Activated T-cell treated with anti-CD3 and anti-CD28 coated beads, Interleukin-2, amount 50 U/mL, for 48 hours (primary cell): ENCODE measurements at places on chromosomes 11 and 22.

DNA sequence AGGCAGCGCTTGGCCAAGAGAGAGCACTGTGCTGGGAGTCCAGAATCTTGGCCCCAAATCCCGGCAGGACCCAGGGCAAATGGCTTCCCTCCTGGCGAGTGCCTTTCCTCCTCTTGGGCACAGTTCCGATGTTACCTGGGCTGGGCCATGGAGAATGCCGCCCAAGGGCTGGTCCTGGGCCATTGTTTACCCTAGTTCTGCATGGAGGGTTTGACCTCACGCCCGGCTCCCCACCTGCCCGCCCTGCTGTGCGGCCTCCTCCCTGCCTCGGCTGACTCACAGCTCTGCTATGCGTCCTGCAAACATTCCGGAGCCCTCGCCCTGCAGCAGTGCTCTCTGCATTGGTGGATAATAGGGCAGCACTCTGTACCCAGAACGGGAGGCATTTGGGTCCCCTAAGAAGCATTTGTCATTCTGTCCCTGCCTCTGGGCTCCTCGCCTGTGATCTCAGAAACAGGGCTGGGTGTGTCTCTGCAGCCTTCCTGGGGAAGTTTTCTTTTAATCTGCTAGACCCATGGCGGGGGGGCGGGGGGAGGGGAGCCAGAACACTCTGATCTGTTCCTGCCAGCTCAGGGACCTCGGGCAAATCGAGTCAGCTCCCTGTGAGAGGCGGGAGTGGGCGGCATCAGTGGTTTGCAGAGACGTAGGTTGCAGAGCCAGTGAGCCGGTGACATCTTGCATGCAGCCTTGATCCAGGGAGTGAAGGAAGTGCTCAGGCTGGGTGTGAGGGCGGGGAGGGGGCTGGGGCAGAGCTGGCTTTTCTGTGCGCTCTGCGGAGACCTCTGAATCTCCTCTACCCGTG lies 32.9 kb upstream of the SMIM38 start:
- peak; percentile 85 for DNase-seq

- DNase-seq, result no peak
These were observed 56.0 kb downstream of the SLC1A2 start for GRCh38 chr11:35363246-35363801.

DNA sequence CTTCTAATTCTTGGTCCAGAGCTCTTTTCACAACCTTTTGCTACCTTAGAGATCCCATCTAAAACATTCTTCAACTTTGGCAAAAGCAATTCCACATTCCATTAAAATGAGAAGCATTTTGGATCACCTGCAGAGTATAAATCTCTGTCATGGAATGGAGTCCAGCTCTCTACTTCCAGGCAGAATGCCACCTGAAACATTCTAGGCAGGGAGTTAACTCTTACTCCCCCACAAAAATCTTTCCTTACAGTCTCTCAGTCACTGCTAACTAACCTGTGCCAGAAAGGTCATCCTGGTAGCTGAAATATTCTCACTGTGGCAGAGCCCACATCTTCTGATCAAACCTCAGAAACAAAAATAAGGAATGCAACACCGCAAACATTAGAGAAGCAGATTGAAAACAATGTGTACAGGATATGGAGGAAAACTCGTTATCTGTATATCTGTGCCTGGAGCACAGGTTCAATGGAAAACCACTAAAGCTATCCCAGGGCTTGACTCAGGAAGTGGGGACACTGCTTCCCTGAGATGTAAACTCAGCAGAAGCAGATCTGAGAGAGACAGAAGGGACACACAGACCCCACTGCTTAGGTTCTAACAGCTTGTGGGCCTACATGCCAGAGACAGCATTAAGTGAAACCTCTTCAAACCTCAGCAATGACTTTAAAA lies 78.9 kb downstream of the KCNC1 start:
- DNase-seq, result no peak

DNA sequence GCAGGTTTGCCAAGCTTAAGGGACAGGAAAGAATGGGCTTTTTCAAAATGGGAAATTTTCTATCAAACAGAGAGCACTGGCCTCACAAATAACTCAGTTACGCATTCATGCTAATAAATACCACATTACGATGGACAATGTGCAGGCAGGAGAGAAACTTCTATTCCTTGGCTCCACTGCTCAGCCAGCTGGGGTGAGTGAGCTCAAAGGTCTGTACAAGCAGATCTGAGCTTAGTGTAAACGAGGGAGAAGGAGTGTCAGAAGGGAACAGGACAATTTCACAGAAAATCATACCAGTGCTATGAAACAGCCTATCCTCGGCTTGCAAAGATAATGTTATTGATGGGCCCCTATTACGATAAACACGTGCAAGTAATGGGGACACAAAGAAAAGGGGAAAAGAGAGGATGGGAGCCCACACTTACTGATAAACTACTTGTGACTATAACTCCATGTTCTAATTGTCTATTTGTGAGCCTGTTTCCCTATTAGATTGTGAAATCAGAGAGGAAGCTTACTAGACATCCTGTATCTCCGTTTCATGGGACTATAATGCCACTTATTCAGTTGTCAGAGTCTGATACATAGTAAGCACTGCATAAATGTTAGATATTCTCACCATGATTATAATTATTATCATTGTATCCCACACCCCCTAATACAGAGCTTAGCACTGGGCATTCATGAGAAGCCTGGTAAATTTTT lies 46.3 kb downstream of the AMOTL1 start:
- DNase-seq, result no peak

DNA sequence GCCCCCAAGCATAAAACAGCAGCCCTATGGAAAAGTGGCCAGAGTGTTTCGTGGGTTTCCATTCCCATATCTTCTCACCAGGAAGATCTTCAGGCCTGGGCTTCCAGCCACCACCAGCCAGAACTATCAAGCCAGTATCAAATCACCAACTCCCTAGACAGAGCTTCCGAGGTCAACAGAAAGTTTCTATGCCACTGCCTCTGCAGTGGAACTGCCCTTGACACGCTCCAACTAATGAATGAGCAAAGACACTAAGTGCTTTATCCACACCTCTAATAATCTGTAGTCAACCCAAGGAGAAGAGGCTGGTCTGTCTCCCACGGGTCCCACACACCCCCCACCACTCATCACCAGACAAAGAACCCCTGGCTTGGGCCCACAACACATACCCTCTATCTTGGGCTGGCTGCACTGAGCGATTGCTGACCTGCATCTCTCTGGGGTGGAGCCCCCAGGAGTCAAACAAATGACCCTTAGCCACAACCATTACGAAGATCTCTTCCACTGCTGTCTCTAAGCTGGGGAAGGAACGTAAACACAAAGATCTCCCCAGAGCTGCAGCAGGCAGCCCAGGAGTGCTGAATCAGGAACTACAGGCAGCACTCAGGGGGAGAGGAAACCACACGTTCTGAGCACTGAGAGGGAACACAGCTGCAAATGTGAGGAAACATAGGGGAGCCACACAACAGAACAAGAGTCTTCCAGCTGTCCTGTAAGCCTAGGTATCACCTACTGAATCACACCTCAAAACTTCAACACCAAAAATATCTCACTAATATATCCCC lies 9.7 kb downstream of the OR5AN1 start:
- DNase-seq, result no peak

- no peak for DNase-seq
These were observed 428.2 kb downstream of the BUD13 start for GRCh38 chr11:116344601-116345000.

DNA sequence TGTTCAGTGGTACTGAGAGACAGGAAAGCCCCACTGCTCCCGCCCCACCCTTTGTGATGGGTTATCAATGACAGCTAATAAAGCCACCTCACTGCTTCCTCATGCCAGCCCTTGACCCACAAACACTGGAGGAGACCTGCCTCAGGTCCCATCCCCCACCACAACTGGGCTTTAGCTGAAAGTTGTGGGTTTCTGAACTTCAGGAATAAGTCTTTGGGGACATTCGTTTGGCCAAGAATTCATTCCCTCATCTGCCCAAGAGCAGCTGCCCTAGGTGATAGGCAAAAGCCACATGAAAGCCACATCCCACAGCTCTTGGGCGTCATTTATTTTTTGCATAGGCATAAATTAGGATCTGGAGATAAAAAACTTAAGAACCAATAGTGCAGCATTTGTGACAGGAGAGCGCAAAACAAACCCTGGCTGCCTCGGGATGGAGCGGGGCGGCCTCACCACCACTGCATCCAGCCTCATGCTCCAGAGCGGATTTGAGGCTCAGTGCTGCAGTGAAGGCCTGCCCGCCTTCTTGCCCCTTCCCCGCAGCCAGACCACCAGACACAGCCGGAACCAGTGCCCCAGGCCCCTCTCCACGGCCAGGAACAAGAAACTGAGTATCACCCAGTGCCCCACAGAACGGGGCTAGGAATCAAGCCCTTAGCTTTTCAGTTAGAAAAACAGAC lies 21.2 kb downstream of the SUN2 start:
- DNase-seq, result no peak

- DNase-seq, result no peak
These were observed 9.4 kb downstream of the LRRC75B start for GRCh38 chr22:24583221-24584165.

DNA sequence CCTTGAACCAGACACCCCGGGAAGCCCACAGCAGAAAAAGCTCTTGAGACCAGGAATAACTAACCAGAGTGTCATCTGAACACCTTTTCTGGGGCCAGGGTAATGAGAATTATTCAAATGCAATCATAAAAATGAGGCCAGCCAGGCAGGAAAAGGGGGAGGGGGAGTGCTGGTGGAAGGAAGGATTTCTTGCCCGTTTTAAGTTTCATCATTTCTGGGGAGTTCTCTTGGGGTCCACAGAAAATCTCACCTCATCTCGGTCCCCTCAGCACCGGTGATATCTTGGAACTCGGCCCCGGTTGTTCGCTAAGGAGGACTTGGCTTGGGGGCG lies 495 bp upstream of the PKNOX2 start:
- no peak for DNase-seq

DNA sequence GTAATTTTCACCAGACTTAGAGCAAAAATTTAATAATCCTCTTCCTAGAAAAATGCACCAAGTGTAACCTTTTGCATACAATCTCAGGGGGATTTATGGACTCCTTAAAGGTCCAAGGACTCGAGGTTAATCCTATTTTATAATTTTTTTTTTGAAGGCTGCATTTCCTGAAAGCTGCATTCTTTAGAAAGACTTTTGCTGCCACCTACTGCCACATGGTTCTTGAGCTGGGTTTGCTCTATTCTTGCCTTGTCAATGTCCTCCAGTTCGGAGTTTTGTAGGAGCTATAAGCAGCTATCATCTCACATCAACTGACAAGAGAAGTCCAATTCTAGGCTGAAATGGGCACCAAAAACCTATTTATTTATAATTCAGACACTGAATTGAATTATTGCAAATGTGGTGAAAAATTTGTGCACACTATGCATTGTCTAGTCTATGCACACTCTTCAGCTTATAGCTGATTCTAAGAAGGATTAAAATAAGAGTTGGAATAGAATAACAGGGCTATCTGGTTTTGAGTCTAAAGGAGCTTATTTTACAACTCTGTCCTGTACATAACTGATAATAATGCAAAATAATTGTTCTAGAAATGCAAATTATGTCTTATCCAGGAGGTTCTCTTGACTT lies 31.3 kb downstream of the TRAF6 start:
- no peak for DNase-seq

DNA sequence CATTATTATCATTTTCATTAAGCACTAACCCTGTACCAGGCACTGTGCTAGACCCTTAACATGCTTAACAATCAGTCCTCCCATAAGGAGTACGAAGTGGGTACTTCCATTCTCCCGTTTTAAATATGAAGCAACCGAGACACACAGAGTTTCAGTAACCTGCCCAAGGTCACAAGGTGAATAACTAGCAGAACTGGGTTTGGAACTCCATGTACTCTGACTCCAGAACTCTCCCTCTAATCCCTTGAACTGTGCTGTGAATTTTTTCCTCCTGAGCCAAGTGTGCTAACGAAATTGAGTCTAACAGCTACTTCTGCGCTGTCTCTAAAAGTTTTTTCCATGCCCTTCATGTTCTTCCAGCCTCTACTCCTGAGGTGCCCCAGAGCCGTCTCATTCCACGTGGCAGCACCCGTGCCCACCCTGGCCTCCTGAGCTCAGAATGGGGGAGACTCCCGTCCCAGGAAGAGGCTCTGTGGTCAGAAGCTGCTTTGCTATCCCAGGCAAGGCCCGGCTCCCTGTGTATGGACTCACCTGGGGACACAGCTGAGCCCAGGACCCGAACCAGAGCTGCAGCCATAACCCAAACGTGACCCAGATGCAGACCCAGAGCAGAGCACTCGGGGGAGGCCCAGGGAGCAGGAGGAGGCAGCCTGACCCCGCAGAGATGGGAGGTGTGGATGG lies 8.6 kb upstream of the TRIM29 start:
- no peak for DNase-seq

DNA sequence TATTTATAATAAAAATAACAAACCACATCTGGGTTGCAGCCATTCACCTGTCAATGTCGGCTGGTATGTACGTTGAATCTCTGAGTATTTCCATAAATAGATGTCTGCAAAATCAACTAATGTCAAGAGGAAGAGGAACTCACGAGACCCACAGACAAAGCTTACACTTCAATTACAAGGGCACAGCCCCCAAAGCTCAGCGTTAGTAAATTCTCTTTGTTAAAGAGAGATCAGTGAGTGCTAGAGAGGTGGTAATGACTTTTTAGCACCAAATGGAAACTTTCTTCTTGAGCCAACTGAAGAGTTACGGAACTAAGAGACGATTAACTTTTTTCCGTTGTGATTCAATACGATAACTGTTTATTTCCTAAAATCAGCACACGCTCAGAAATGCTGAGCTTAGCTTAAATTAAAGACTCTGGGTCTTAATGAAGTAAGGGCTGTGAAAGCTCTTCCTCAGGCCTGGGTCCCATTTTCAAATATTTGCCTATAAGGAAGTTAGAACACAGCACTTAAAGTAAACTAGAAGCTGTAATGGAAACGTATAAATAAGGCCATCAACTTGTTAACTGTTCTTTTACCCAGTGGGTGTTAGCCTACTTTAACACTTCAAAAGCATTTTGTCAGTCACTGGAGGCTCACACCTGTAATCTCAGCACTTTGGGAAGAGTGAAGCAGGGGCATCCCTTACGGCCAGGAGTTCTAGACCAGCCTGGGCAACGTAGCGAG lies 22.8 kb upstream of the TFIP11 start:
- DNase-seq, result no peak

DNA sequence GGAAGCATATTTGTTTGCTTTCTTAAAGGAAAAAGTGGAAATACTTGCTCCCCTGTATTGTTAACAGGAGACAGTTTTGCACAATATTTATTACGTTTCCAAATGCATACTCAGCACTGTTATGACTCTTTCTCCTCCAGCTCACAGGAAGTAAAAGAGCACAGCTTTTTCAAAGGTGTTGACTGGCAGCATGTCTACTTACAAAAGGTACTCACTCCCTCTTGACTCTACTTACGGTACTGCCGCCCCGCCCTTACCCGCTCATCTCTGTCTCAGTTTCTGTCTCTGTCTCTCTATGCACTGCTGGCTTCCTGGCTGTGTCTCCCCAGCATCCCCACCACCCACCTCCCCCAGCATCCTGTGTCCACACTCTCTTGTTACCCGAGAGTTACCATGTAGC lies 32.2 kb upstream of the MYO18B start:
- DNase-seq, result no peak

- DNase-seq, result no peak
These were observed 176.1 kb downstream of the LRRC4C start for GRCh38 chr11:41283191-41283930.
